ENCODE measurements at places on chromosomes 16 and 17.

DNA sequence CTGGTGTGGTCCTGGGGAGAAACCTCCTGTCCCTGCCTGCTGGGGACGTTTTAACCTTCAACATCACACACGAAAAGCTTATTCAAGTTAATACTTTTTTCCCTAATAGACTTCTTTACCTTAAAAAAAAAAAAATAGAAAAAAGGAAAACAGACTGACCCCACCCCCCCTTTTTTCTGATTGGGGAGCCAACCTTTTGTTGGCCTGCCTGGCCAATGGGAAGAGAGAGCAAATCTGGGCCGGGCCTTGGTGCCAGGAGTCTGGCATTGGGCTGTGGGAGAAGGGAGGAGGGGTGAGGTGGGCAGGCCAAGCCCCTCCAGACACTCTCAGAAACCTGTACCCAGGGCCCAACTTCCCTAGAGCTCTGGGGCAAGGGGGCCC, 3.0 kb downstream of the CBX8 start:
- no peak for DNase-seq

- DNase-seq = no peak
Measured at GRCh38 chr17:17780922-17781590, 55.7 kb downstream of the SREBF1 start.

DNA sequence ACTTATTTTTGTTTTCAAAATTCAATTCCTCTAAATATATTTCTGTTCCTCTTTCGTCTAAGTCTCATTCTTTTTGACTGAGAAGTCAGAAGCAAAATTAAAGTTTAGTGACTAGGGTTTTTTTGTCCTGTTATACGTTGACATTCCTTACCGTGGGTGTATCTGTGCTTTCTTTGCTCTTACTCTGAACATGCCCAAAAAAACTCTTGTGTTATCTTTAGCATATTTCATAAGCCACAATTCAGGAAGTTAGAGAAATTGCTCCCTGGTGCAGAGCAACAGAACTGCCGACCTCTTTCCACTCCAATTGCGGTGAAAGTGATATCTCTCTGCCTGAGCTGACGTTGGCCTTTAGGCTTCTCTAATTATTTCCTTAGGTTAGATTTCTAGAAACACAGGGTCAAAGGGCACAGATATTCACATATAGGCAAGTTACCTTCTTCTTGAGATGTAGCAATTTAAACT, 65.7 kb downstream of the CENPV start:
- DNase-seq = no peak

GRCh38 chr16:13234999-13235398, 333.6 kb downstream of the SHISA9 start:
- DNase-seq = no peak

- DNase-seq = no peak
Measured at GRCh38 chr17:13874134-13874533, 195.2 kb upstream of the COX10 start.

DNA sequence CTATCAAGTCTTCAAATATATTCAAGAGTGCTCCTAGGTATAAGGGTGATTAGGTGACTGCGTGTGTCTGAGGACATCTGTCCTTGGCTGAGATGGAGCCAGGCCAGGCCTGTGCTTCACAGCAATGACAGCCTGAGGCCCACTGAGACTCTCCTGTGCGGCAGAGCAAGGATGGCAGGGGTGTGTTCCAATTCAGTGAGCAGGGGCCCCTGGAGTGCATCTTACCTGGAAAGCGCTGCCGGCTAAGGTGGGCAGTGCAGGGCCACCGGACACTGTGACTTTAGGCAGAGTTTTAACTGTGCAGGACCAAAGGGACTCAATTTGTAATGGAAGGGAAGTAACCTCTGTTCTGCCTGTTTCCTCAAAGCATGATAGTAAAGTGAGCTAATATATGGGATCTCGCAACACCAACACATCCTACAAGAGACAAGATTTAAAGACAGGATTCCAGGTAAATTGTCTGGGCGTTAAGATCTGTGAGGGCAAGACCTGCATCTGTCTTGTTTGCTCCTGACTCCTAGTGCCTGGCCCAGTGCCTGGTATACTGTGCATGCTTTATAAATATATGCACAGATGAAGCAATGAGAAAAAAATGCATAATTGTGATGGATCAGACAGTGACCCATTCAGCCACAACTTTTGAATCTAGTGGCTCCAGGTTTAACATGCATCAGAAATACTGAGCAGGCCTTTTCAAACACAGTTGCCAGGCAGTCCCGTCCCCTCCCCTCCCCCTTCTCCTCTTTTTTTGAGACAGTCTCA, 86.7 kb downstream of the MRC2 start:
- DNase-seq = no peak

DNA sequence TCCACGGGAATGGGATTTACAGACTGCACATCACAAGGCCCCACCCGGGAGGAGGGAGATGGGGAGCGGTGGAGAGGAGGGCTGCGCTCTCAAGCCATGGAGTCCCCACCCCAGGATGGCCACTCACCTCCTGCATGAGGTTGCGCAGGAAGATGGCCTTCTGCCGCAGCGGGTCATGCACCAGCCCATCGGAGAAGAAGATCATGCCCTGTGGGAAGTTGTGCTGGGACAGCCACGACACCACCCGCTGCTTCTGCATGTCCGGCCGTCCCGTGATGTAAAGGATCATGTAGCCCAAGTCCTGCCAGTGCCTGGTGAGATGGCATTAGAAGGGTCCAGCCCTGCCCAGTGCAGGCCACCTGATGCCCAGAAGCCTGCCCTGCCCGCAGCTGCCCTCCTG, 17.0 kb downstream of the PIMREG start:
- no peak for DNase-seq

GRCh38 chr17:64130559-64131001, 636 bp upstream of the ERN1 start:
- peak; percentile 40 for DNase-seq

GRCh38 chr17:54324813-54325212, 502.1 kb downstream of the KIF2B start:
- no peak for DNase-seq

- DNase-seq = no peak
Measured at GRCh38 chr17:28956861-28957260, 5.5 kb upstream of the PHF12 start.

Data from stimulated activated CD4-positive, alpha-beta T cell treated with anti-CD3 and anti-CD28 coated beads, TNF-alpha, amount 100 ng/mL, for 4 hours (primary cell).